T follicular helper cell (primary cell): ENCODE measurements at places on chromosomes 16 and 17.

DNA sequence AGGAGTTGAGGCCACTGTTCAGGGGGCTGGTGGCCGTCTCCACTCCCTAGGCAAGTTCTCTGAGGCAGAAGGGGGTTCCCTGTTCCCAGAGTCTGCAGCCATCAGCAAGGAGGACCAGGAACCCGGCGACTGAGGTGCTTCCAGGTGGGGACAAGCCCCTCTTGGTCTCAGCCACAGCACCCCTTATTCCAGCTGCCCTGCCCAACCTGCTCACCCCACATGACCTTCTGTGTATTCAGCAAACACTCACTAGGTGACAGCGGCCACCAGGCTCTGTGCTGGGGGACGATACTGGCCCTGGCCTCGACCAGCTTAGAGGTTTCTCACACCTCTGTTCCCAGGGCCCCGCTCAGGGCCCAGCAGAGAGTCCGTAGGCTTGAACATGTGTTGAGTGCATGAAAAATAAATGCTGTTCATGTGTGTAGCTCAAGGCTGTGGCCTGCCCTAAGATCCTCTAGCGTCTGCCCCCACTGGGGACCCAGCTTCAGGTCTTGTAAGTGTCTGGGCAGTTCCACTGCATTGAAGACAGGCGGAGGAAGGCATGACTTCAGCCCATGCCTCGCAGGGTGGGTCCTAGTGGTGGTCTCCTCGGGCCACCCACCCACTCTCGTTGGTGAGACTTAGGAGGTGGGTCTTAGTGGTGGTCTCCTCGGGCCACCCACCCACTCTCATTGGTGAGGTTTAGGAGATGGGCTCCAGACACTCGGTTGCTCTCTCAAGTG, 44.2 kb downstream of the NT5M start:
- DNase-seq: no peak

DNA sequence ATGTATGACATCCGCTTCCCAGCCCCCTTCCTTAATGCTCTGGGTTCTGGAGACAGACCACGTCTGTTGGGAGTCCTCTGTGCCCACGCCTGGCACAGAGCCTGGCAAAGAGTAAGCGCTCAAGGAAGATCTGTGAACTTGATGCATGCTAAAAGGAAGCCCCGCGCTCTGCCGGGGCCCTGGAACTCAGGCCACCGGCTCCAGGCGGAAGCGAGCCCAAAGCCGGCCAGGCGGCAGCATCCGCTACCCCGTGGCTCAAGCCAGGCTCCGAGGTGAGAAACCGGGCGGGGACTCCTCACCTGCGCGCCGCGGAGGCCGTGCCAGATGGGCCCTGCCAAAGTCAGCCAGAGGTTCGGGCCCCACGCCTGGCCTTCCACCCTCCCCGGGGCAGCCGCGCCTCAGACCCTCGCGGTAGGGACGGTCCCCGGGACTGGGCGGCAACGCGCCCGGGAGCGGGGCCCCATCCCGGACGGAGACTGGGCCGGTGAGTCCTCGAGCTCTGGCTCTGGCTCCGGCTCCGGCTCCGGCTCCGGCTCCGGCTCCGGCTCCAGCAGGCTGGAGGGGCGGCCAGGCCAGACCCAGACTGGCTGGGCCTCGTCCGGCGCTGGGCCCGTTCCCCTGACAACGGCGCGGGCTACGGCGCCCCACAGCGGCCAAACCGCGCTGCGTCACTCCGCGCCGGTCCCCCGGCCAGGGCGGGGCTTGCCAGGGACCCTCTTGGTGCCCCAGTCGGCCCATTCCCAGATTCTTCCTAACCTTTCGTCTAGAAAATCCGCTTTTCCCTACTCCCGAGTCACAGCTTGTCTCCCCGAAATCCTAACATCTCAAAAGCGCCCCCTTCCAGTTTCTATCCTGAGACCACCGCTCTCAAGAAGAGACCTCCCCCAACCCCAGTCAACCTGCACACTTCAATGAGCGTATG, at the start of gene ZDHHC1:
Gene ZDHHC1, minus strand, starts transcription at position 606 of the 922 bp plus-strand sequence. CDS start 8,702 bp downstream, outside the sequence.
- no peak for DNase-seq

DNA sequence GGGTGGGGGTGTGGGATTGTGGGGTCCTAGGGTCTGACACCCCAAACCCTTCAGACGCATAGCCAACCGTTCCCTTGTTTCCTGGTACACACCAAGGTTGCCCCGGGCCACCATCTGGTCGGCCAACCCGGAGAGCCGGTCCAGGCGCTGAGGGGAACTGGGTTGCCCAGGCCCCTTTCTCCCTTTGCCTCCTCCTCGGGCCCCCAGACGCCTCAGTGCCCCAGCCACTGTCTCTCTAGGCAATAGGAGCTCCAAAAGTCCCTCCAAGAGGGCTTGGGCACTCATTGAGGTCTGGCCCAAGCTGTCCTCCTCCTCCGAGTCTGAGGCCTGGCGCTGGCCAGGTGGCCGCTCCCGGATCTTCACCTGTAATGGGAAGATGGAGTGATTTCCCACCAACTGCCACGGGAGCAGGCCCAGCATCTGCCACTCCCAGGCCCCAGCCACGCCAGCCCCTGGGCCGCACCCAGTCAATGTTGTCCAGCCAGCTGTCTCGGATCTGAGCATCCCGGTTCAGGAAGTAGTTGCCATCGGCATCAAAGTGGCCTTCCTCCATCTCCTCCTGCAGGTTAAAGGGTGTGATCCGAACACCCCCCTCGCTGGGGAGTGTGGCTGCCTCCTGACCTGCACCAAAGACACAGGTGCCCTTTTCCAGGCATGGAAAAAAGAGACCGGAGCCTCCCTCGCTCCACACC, 1.5 kb downstream of the CD2BP2 start:
- no peak for DNase-seq

DNA sequence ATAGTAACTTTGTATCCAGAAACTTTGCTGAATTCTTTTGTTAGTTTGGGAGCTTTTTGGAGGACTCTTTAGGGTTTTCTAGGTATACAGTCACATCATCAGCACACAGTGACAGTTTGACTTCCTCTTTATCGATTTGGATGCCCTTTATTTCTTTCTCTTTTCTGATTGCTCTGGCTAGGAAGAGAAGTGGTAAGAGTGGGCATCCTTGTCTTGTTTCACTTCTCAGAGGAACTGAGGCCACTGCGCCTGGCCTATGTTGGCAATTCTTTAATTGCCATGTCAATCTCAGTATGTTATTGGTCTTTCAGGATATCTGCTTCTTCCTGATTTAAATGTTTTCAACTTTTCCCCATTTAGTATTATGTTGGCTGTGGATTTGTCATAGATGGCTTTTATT, 24.6 kb downstream of the ATF7IP2 start:
- no peak for DNase-seq

- DNase-seq: no peak
Measured at GRCh38 chr17:30550512-30551273, 73.5 kb downstream of the GOSR1 start.

- no peak for DNase-seq
Measured at GRCh38 chr16:13811834-13812233, 108.1 kb upstream of the ERCC4 start.

DNA sequence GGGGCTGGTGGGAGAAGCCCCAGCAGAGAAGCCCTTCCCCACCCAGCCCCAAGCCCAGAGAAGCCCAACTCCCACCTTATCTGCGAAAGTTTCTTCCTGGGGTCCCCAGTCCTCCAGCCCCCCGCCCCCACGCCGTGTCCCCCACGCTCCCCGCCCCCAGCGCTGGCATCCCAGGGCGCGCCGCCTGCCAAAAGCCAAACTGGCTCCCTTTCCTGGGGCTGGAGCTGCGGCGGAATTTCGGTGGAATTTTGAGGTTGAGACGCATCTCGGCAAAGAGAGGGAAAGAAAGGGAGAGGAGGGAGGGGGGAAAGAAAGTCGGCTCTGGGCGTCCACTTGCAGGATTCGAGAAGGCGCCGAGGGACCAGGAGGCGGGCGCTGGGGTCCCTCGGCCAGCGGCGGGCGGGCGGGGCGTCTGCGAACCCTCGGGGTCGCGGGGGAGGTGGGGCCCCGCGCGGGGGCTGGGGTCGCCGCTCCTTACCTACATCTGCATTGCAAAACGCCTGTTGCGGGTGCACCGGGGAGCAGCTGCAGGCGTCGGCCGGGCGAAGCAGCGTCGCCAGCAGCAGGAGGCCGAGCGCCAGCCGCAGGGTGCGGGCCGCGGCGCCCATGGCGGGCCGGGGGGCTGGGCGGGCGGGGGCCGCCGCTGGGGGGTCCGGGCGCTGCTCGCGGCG, 571 bp downstream of the TIMP2 start:
- no peak for DNase-seq

GRCh38 chr16:88468275-88469129, 15.4 kb downstream of the ZFPM1 start:
- no peak for DNase-seq

GRCh38 chr17:36496018-36496789, 9.7 kb downstream of the ZNHIT3 start:
- no peak for DNase-seq

- DNase-seq: no peak
Measured at GRCh38 chr16:16867973-16868372, 489.0 kb downstream of the NPIPA7 start.

DNA sequence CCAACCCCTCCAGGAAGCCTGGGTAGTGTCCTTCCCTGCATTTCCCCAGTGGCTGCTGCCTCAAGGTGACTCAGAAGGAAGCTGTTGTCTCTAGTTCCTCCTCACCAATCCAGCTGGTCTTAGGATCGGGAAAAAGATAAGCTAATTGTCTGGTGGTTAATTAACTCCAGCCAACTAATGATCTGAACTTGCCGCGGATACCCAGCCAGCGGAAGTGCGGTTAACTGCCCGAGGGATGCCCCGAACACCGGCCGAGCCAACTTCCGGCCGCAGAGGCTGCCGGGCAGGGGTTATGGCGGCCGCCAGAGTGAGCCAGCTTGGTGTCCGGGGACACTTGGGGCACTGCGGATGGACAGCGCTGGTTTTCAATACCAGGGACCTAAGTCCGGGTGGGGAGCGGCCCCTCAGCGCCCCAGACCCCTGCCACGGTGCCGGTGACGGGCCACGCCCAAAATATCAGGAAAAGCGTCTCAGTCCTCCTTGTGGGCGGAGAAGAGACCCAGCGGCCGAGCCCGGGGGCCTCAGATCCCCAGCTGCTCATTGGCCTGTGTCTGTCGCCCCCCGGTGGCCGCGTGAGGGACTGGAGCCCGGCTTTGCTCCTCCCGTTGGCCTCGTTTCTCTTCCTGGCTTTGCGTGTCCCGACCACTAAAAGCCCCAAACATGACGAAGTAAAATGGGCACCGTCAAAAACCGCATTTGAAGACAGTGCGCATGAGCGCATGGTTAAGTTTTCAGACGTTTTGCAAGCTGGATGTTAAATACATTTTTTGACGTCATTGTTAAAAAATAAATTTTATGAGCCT, 10.2 kb upstream of the PRSS22 start:
- DNase-seq: peak; percentile 90

DNA sequence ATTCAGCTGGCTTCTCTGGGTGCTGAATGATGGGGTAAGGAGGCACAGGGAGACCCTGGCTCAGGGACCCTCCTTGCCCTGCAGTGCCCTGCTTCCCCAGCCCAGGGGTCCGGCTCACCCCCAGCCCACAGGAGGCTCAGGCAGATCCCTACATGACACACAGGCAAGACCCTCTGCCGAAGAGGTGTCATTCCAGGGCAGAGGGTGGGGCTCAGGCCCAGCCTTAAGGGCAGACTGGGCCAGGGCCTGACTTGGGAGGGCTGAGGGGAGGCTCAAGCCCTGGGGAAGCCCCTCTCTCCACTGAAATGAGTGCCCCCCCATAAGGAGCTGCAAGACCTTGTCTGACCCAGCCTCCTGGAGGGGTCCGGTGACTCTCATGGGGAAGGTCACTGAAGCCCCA, 30.3 kb upstream of the KSR1 start:
- DNase-seq: no peak

GRCh38 chr16:63789603-63790002, 1332.3 kb downstream of the CDH11 start:
- DNase-seq: no peak
